Melanocyte of skin (primary cell): ENCODE measurements at places on chromosomes 6 and 20. TPM values are rescaled to one million over a fixed set of nuclear protein-coding genes. Genes with fewer than 3 reads are reported as not detected.

MLIP gene
- total RNA-seq: 22.7 and 83.2 TPM in 2 replicates

DSP gene
- 0.62 and 1.7 TPM in 2 replicates for total RNA-seq

DPPA5 gene
- total RNA-seq: not detected in 2 replicates

WFDC5 gene
- not detected in 2 replicates for total RNA-seq

HSPA1L gene
- 0.36 and 0.69 TPM in 2 replicates for total RNA-seq

IL20RA gene
- total RNA-seq: not detected in 2 replicates

ZNF311 gene
- 1.00 and 1.5 TPM in 2 replicates for total RNA-seq

POPDC3 gene
- 75.9 and 98.4 TPM in 2 replicates for total RNA-seq

SPATA25 gene
- 0.31 TPM in 1 of 2 replicates, not detected in the other for total RNA-seq

AURKA gene
- total RNA-seq: 79.0 and 93.9 TPM in 2 replicates

TFEB gene
- total RNA-seq: 2.2 and 2.8 TPM in 2 replicates

TMEM244 gene
- total RNA-seq: not detected in 2 replicates

BHLHE23 gene
- total RNA-seq: not detected in 2 replicates

ABHD16B gene
- not detected in 2 replicates for total RNA-seq
